ENCODE measurements at places on chromosomes 5 and 9.

DNA sequence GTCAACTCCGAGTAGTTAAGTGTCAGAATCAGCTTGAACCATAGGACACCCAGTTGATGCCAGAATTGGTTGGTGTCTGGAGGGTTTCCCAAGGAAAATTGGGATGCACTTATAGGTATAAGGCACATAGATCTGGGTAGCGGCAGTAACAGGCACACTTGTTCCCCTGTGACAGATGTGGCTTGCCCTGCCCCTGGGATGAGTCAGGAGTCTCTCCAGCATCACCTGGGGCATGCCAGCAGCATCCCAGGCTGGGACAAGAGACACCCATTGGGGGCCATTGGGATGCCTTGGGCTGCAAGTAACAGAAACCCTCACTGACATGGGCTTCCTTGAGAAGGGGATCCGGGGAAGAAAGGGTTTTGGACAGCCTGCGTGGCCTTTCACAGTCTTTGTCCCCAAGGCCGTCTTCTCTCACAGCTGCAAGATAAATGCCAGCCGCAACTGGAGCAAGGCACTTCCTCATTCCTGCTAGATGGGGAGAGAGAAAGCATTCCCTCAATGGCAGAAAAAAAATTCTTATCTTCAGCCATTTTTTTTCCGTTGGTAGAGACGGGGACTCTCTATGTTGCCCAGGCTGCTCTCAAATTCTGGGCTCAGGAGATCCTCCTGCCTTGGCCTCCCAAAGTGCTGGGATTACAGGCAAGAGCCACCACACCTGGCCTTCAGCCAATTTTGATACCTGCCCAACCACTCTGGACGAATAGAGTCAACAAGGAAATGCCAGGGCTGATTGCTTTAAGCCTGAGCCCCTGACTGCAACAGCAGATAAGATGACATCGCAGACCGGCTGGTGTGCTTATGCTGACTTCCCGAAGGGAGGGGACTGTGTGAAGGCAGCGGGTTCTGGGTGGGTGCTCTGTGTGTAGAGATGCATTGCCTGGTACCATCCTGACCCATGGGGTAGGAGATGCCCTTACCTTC is 13.3 kb upstream of the RNF130 start:
- DNase-seq = no peak

DNA sequence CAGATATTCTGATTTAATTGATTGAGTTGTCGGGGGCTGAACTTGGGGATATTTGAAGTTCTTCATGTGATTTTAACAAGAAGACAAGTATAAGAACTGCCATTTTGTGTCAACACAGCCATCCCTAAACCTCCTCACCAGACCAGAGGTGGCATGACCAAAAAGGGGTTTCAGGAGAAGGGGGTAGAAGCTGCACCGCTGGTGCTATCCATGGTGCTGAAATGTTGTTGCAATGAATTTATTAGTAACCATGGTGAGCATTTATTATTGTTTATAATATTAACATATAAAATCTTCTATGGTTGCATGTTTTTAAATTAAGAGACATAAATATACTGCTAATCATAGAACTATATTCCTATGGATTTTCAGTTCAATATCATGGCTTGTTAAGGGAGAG is 72.3 kb downstream of the GNA14 start:
- DNase-seq = no peak

DNA sequence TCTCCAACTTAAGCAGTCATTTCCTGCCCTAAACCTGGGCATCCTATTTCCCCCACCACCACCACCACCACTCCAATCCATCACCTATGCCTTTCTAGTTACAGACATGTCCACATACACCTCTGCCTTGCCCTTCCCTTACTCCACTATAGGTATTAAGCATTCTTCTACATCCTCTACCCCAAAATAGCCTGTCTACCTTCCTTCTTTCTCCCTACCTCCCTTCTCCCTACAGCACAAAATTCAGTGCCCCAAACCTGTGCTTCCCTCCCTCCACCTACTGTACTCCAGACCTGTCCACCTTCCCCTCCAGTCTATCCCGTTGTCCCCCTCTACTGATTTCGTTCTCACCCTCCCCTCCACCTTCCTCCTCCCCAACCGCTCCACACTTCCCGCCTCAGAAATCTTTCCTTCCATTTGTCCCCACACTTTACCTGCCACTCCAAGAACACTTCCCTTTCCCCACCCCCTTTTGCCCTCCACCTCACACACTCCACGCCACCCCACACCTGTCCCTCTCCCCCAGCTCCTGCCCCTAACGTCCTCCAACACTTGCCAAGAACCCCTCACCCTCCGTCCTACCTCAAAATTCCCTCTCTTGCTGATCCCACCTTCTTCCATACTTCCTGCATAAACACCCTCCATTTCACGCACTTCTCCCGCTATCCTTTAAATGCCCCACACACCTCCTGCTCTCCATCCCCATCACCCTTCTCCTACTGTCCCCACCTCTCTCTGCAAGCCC is 1.6 kb downstream of the STRBP start:
- DNase-seq = no peak

GRCh38 chr5:56345352-56345751 is 112.2 kb upstream of the ANKRD55 start:
- DNase-seq = no peak

DNA sequence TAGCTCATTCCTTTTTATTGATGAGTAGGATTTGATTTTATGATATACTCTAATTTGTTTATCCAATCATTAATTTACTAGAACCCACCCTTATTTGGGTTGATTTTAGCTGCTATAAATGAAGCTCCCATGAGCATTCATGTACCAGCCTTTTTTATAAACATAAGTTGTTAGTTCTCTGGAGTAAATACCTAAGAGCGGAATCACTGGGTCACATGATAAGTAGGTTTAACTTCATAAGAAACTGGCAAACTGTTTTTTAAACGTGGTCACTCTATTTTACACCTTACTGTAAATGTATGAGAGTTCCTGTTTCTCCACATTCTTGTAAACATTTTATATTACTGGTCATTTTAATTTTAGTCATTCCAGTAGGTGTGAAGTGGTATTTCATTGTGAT is 364.6 kb downstream of the NPR3 start:
- no peak for DNase-seq

GRCh38 chr9:89919171-89919681 is 314.4 kb downstream of the GADD45G start:
- DNase-seq = peak; percentile 31

- no peak for DNase-seq
Measured at GRCh38 chr9:130667120-130667435, 2.7 kb downstream of the PRDM12 start.

DNA sequence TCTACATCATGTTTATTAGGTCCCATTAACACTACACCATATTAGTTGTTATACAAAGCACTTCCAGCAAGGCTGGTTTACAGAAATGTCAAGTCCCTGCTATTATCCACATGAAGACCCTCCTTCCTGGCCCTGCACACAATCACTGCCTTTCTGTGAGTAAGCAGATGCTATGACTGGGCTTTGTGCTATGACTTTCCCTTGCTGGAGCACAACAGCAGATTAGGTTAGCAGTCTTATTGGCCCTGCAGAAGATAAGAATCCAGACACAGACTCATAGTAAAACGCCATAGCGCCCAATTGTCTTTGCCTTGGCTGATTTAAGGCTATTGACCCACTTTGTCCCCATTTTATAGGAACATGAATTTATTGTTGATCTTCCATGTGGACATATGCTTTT is 228.9 kb upstream of the ACTBL2 start:
- DNase-seq = no peak

DNA sequence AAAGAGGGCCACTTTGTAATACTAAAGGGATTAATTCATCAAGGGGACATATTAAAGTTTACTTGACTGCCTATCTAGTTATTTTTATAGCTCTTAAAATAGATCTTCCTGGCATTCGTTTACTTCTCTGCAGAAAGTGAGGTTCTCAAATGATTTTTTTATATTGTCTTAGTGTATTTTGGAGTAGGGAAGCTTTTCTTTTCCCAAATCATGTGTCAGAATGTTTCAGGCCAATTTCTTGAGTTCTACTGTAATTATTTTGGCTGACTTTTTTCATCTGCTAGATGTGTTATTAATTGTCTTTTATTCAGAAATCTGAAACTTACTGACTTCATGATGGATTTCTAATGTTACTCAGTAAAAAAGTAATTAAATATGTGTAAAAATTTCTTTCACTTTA is 60.2 kb upstream of the FBXL7 start:
- no peak for DNase-seq

DNA sequence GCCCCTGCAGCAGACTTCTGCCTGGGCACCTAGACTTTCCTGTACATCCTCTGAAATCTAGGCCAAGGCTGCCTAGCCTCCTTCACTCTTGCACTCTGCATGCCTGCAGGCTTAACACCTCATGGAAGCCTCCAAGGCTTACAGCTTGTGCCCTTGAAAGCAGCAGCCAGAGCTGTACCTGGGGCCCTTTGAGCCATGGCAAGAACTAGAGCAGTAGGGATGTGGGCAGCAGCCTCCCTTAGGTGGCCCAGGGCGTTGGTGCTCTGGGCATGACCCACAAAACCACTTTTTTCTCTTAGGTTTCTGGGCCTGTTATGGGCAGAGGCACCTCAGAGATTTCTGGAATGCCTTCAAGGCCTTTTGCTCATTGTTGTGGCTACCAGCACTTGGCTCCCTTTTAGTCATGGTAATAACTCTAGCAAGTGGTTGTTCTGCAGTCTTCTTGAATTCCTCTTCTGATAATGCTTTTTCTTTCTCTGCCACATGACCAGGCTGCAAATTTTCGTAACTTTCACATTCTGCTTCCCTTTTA is 606.2 kb downstream of the TLE4 start:
- DNase-seq = no peak

DNA sequence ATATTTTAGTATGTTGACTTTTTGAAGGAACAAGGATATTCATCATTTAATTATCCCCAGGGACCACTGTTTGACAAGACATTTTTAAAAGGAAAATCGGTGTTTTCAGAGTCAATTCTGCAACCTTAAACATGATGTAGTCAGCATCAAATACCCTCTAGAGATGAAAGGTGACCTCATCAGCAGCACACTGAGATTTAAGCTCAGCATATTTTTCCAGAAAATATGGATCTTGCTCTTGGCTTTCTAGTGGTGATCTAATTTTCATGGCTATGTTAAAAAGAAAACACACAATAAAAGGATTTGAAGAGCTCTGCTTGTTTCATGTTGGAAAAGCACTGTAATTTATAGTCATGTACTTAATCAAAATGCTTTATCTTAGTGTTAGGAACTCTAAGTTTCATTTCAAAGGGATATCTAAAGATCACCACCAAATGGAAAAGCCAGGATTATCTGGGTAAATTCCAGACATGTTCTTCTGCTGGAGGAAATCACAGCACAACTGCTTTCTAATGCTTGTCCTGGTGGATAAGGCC is 487.2 kb downstream of the ENC1 start:
- no peak for DNase-seq

GRCh38 chr5:10564838-10565784 is 1.2 kb downstream of the ANKRD33B start:
- no peak for DNase-seq

DNA sequence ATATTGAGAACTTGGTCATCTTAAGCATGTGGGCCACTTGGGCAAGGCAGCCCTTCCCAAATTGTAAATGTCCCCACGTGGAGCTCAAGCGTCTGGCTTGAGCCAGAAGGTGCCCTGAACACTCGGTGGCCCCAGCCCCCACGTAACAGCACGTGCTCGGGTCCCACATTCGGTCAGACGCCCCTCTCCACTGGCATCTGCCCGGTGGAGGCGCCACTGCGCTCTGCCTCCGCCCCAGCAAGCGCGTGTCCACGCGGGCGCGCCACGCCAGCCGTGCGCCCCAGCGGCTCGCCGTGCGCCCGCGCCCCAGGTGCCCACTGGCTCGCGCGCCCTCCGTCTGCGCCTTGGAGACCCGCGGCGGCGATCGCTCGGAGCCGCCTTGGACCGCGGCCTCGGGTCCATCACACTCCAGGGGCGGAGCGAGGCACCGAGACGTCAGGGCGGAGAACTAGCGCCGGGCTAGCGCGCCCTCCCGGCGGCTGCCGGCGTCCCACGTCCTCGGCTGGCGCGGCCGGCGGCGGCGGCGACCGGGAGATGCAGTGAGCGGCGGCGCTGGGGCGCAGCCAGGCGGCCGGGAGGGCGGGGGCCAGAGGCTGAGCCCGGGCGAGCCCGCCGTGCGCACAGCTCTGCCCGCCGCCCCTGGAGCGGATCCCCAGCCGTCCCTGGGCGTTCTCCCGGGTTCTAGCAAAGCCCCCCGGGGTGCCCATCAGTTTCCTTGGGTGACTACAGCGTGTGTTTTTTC is at the start of gene PALM2AKAP2:
PALM2AKAP2 (plus strand) TSS at position 488 of the 742 bp plus-strand sequence. CDS start 291 bp downstream, outside the sequence.
- no peak for DNase-seq

DNA sequence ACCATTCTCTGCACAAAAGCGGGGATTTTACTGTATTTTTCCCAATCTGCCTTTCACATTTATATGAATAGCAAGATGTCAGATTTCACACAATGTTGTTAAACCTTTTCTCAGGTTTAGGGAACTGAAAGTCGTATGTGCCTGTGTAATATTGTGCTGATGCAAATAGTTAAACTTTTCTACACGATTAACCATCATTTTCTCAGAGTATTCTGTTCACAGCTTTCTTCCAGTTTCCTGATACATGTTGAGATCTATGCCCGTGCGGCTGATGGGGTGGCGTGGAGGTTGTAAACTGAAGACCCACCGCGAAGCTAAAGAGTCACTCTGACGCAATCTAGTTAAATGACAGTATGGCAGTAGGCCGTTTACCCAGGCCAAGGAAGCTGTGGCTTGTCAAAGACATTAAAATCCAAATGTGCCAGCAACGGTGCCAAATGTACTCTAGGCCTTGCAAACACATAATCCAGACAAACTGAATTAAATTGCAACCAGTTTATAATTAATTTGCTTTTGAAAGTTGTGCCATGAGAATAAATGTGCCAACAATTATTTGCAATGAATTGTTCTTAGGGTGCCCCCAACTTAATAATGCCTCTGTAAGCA is 145.7 kb downstream of the EBF1 start:
- DNase-seq = no peak

- no peak for DNase-seq
Measured at GRCh38 chr9:13728917-13729811, 449.7 kb upstream of the MPDZ start.

DNA sequence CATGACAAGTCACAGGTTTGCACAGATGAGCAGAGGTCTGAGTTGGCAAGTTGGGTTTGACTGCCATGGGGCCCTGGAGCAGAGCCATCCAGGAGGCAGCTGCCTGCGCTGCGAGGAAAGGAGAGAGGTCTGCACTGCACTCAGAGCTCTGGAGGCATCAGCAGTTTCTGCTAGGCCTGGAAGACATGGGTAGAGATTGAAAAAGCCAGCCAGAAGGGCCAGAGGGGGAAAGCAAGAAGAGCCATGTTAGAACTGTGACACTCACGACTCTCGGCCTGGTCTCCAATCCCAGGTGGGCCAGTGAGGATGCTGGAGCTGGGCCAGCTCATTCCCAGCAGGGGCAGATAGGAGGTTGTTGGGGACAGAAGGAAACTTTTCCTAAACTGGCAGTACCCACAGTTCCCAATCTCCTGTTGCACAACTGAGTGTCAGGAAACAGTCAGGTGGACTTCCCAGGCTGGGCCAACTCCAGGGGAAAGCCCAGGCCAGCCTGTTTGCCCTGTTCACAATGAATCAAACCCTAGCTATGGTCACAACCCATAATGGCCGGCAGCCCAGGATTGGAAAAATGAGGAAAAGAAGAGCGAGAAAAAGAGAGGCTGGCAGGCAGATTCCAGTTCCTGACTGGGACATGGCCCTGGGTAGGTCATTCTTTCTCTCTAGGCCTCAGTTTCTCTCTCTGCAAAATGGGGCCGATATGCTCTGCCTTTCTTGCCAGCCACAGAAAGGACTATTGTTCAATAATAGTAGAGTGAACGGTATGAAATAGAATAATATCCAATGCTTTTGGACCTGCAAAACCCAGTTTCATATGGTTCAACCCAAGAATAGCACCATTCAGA is 7.8 kb upstream of the ORM1 start:
- DNase-seq = no peak

- no peak for DNase-seq
Measured at GRCh38 chr5:163387589-163388343, 49.6 kb upstream of the CCNG1 start.

- DNase-seq = peak; percentile 68
Measured at GRCh38 chr5:131589510-131590348, 45.3 kb downstream of the RAPGEF6 start.

All from CD4-positive, alpha-beta T cell treated with Interleukin-10 for 1 hour (primary cell).